ENCODE measurements at places on chromosomes 11 and 22.
A peak's percentile ranks its signal among the peaks of the same experiment; 100 is the strongest.

GRCh38 chr11:119134389-119134978 lies 13.1 kb downstream of the HINFP start:
- DNase-seq = no peak

GRCh38 chr22:29311464-29312217 lies 3.9 kb downstream of the RASL10A start:
- no peak for DNase-seq

DNA sequence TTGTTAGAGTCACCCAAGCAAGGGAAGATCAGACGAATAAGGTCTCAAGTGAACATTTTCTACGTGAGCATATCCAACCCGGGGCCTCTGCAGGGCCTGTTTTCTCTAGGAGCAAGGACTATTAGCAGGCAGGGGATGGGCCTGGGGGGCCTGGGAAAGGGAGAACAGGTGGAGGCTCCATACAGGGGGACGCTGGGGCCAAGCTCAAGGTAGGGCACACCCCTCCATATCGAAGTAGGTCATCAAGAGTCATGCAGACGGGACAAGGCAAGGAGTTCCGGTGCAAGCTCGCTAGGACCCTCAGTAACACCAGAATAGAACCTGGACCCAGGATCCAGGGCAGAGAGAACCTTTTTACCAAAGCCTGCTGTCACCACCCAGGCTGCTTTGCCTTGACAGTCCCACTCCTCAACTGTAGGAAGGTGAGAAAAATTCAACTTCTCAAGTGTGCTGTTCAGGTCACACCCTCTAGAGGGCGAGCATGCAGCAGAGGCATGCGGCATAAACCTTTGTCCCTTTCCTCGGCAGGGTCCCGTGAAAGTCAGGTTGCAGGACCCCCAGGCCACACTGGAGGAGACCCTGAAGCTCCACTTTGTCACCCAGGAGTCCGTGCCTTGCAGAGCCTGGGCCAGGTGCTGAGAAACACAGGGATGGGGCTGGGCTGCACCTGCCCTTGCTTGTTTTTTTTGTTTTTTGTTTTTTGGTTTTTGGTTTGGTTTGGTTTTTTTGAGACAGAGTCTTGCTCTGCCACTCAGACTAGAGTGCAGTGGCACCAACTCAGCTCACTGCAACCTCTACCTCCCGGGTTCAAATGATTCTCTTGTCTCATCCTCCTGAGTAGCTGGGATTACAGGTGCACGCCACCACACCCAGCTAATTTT lies 8.6 kb upstream of the APOBEC3B start:
- DNase-seq = peak; percentile 67

- no peak for DNase-seq
Observed at GRCh38 chr11:70159627-70160570, 43.2 kb upstream of the FADD start.

GRCh38 chr11:69297787-69298266 lies 3.9 kb downstream of the MYEOV start:
- peak; percentile 42 for DNase-seq

DNA sequence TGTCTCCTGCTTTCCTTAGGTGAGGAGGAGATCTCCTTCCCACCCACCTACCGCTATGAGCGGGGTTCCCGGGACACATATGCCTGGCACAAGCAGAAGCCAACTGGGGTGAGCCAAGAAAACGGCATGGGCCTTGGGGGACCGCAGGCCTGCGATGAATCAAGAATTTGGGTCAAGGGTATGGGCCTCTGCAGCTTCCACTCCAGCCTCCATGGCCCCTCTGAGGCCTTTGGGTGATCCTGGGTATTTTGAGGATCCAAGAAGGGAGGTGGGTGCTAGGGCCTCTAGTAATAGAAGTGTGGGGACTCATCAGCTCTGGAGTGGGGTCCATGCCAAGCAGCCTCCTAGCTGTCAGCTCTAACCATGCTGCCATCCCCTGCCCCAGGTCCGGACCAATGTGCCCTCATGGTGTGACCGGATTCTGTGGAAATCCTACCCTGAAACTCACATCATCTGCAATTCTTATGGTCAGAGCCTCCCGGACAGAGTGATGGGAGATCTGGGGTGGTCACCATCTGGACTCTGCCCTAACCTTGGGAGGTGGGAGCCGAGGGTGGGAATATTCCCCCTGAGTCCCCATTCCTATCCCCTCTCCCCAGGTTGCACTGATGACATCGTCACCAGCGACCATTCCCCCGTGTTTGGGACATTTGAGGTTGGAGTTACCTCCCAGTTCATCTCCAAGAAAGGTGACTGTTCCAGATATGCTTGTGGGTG lies 8.6 kb downstream of the INPPL1 start:
- no peak for DNase-seq

- DNase-seq = no peak
Observed at GRCh38 chr11:4184163-4184916, 89.7 kb downstream of the RRM1 start.

DNA sequence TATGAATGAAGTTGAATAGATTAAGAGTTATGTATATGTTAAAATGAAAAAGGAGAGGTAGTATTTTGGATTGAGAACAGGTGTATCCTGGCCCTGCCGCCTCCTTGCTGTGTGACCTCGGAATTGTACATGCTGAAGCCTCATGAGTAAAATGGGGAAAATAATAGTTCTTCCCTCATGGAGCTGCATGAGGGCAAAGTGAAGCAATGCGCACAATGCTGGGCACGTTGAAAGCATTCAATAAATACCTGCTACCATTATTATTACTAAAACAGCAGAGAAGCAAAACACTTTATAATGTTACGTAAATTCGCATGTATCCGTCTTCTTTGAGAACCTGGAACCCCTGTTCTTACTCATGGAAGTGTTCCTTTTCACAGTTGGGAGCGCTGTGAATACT lies 5.7 kb downstream of the AMOTL1 start:
- no peak for DNase-seq

- DNase-seq = no peak
Observed at GRCh38 chr11:820655-821511, 2.2 kb downstream of the PNPLA2 start.

DNA sequence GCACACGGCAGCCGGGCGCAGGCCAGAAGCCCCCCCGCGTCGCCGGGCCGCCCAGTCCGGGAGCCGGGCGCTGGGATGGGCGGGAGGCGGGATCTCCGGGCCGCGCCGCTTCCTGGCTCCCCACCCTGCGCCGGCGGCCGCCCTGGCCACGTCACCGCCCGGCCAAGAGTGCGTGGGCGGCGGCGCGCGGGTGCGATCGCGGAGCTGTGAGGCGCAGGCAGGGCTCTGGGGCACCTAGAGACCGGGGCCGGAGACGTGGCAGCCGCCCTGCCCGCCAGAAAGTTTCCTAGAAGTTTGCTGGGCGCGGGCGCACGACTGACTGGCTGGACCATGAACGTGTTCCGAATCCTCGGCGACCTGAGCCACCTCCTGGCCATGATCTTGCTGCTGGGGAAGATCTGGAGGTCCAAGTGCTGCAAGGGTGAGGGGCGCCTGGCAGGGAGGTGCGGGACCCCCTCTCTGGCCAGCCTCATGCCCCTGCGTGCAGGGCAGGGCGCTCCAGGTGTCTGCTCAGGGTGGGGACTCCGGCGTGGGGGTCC lies at the start of gene KDELR3:
Gene KDELR3 (plus strand): TSS at position 193 of the 539 bp plus-strand sequence. CDS start 138 bp downstream, at position 331.
- peak; percentile 22 for DNase-seq

- DNase-seq = peak; percentile 30
Observed at GRCh38 chr22:26259510-26259909, 90.2 kb downstream of the SEZ6L start.

DNA sequence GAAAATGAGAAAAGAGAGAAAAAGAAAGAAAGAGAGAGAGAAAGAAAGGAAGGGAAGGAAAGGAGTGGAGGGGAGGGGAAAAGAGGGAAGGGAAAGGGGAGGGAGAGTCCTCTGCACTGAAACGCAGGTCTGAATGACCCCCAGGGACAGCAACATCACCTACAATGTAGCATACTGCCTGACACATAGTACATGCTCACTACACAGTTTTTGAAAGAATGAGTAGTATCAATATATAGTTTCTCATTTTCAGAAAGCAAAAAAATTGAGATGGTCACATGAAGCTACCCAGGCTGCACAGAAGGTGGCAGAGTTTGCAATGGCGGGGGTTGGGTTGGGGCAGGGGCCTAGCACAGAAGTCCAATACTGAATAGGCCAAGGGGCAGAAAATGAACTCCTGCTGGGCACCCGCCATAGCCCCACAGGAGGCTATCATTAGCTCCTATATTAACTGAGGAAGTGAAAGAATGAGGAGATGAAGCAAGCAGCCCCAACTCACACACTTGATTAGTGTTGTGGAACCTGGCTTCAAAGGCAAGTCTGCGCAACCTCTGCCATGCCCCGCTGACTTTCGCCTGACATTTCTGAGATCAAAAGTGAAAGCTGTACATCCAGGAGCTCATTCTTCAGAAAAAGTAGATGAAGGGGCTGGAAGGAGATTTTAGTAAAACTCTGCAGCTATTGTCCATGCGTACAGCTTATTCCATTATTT lies 241.2 kb upstream of the SYN3 start:
- no peak for DNase-seq

- peak; percentile 47 for DNase-seq
Observed at GRCh38 chr11:124799348-124800225, 619 bp downstream of the MSANTD2 start.

GRCh38 chr11:29005401-29005980 lies 897.3 kb downstream of the METTL15 start:
- no peak for DNase-seq

- DNase-seq = no peak
Observed at GRCh38 chr11:92211576-92212167, 12.9 kb upstream of the FAT3 start.

GRCh38 chr11:10749476-10749875 lies 1.6 kb upstream of the CTR9 start:
- DNase-seq = no peak

DNA sequence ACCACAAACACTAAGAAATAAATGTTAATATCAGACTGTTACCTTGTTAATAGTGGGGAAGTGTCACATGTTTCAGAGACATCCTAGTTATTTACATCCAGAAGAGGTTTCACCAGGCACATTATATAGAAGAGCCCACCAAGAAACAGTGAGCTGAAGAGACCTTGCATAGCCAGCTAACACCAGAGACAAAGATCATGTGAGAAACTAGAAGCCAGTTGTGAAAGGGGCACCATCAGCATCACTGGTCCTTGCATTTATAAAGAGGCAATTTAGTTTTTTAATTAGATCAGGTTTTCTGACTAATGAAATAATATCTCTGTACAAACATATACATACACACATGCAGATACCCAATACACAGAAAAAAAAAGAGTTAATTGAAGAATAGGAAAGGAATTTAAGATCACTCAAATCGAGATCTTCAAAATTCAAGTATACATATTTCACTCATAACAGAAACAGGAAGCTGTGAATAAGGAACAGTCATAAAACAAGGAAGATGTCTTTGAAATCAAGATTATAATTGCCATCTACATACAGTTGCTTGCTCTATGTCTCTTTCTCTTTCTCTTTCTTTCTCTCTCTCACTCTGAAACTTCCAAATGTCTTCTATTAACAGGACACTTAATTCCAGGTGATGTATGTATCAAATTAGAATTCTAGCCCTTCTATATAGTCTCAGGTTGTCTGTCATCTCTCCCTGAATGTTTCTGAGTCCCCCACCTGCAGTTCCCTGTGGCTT lies 348.7 kb downstream of the ETS1 start:
- DNase-seq = no peak

- peak; percentile 46 for DNase-seq
Observed at GRCh38 chr11:45872651-45873356, 12.6 kb upstream of the MAPK8IP1 start.

GRCh38 chr11:12430954-12431595 lies 53.7 kb downstream of the PARVA start:
- no peak for DNase-seq

- no peak for DNase-seq
Observed at GRCh38 chr11:122038543-122038942, 77.5 kb downstream of the BLID start.

DNA sequence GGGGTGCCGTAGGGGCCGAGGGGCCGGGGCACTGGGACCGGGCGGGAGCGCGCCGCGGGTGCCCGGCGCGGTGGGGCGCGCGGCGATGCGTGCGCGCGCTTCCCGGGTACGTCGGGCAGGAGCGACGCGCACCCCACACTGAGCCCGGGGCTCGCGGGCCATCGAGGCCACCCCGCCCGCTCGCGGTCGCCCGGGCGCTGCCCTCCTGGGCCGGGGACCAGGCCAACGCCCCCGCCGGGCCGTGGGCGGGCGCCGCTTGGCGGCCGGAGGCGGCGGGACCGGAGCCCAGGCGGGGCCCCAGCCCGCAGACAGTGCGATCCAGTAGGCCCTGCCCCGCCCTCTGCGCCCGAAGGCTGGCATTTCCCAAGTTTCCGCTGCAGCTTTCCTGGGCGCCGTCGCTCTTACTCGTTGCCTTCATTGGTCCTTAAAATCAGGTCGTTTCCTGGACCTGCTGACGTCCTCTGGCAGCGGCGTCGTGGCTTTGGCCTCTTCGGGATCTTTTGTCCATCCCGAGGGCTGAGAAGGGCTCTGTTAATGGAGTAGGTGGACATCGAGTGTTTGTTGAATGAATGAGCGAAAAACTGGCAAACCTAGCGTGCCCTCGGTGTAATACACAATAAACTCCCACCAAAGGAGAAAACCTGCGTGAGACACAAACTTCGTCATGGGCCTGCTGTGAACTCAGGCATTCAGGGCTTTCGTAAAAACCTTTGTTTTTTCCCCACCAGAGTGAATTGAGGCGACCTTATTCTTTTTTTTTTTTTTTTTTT lies 638 bp downstream of the PARVA start:
- no peak for DNase-seq

GRCh38 chr11:125263268-125263790 lies 98.8 kb downstream of the PKNOX2 start:
- no peak for DNase-seq

DNA sequence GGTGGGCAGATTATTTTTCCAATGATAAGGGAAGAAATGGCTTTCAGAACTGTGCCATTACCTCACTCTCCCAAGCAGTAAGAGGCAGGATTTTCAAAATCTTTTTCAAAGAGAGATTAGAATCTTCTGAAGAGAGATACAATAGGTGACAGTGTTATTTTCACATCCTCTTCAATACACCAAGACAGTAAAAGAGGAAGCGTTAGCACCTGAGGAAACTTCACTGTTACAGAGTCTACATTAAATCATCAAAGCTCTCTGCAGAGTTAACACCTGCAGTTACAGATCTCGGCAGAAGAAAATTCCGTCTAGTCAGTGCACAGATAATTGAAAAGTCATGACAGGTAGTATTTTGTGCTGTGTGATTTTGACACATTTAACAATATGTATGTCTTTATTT lies 144.9 kb downstream of the PGR start:
- DNase-seq = no peak

- peak; percentile 76 for DNase-seq
Observed at GRCh38 chr11:58675334-58676155, 53.1 kb downstream of the CNTF start.

DNA sequence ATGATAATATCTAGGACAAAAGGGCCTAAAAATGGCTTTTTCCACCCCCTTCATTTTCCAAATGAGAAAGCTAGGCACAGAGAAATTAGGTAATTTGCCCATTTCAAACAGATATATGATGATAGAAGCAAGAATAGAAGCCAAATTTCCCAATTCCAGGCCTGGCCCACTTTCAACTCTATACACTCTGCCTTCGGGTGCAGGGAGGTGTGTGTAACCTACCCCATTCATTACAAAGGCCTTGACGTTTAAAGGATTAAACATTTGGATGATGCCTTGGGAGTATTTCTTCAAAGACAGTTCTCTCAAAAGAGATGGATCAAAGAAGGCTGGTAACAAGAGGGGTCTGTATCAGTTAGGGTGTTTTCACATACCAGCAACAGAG lies 134.1 kb downstream of the CCDC34 start:
- no peak for DNase-seq

Measured in activated CD4-positive, alpha-beta T cell treated with anti-CD3 and anti-CD28 coated beads, Interleukin-2, amount 10 ng/mL, durations not matched to agents 7 days and 5 days (primary cell).